ENCODE measurements at places on chromosomes 3 and 15.
A peak's percentile ranks its signal among the peaks of the same experiment; 100 is the strongest.

GRCh38 chr3:54837964-54838363, 89.9 kb downstream of the LRTM1 start:
- DNase-seq = no peak

GRCh38 chr15:71288348-71288955, 173.2 kb downstream of the THSD4 start:
- no peak for DNase-seq

- DNase-seq = peak; percentile 15
These were observed 205.9 kb downstream of the MBNL1 start for GRCh38 chr3:152474585-152474984.

- no peak for DNase-seq
These were observed 21.4 kb downstream of the ACKR2 start for GRCh38 chr3:42830437-42831320.

- peak; percentile 12 for DNase-seq
These were observed 25.4 kb downstream of the GOLGB1 start for GRCh38 chr3:121724130-121724529.

DNA sequence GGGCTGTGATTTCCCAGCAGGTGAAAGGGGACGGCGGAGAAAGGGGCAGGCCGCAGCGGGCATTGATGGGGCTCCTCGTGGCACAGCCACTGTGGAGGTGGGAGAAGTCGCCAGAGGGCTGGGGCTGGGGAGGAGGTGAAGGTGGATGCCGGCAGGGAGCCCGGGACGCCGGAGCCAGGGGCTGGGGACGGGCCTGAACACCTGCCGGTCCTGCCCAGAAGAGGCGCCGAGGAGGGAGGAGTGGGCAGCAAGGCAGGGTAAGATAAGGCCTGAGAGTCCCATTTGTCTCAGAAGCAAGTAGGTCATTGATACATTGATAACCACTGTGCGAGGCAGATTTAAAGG, 571 bp upstream of the RARRES1 start:
- DNase-seq = no peak

DNA sequence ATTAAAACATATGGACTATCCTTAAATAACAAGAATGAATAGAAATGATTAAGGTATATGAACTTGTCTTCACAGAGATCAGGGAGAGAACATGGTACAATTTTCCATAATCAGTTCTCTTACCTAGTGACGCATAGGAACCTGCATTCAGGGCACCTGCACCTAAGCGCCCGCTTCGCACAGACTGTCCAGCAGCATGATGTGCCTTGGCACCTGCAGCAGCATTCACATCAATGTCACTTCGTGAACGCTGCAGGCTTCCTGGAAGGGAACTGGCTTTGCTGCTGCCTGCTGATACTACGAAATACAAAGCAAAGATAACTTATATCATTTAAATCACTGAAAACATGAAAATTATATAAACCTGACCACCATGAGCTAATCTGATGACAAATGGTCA, 115.2 kb downstream of the CLASP2 start:
- DNase-seq = no peak

GRCh38 chr3:107100573-107100972, 276.7 kb upstream of the CCDC54 start:
- DNase-seq = no peak

GRCh38 chr3:191151653-191152052, 47.4 kb upstream of the OSTN start:
- DNase-seq = no peak

DNA sequence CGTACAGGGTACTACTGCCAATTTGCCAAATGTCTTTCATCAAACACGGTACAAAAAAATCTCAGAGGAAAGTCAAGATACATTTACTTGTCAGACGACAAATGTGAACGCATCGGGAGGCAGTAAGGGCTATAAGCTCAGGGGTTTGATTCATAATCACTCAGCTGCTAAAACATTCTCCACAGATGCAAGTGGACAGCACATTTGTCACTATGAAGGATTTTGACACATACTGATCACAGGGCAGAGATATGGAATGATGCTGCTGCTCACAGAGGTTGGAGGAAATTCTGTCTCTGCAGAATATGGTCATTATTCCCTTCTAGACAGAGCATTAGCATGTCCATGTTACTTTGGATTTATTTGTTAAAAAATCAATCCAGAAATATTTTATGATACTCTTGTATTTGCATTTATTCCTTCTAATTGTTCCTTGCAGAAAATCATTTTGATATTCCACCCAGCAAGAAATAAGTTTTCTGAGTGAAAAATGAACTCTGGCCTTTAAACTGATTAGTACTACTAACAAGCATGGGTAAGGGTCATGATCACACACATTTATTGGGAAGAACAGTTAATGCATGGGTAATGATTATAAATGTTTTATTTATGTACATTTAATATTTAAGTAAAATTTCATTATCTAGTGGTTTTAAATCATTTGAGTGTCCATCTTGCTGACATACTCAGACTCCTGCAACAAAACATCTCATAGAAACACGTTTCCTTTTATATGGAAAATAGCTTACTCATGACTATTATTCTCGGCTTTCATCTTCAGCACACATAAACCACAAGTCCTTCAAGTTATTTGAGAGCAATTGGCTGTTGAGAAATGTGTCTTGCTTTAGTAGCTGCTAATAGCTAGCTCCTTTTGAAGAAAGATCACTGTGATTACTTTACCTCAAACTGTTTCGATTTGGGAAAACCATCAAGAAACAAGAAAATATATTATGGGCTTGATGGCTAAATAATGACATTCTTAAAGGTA, 559.3 kb downstream of the MECOM start:
- DNase-seq = no peak

DNA sequence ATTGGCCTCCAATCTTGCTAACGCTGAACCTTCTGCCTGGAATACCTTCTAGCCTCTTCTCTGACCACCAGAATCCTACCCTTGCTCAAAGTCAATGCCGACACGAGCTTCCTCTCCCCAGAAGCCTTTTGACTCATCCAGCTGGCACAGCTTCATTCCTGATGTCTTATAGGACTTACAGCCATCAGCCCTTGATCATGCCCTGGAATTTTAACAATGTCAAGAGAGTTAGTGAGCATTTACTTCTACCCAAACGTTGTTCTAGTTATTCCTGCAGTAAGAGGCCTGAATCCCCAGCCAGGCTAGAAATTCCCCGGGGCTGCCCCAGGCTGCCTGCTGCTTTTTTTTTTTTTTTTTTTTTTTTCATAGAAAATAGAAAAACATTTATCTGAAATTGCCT, 3.9 kb downstream of the CYP1A2 start:
- no peak for DNase-seq

DNA sequence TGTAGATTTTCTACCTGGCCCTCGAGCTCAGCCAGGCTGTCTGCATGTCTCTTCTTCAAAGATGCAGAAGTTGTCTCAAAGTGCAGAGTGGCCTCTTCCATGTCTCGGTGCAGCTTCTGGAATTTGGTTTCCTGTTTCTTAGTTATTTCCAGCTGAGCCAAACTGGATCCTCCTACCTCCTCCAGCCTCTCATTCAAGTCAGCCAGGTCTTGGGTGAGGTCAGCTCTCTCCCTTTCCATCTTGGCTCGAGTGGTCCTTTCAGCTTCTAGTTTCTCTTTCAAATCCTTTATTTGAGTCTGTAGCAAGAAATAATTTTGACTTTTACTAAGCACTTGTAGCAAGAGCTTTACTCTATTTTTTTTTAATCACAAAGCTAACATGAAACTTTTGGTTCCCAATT, 81.8 kb downstream of the MYH15 start:
- DNase-seq = no peak

DNA sequence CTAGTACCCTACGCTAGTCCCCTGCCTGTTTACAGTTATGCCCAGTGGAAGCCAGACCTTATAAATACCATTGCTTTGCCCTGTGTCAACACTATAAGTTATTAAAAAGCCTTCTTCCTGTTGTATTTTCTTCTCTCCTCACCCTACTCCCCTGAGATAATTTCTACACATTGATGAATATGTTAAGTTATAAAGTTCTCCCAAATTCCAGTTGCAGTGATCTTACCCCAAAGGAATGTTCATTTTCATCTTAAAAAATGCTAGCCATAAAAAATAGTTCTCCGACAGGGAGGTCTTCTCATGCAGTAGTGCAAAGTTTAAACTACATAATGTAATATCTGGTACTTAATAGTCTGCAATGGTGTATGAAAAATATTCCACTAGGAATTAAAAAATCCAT, 58.6 kb downstream of the MAP2K5 start:
- DNase-seq = no peak

DNA sequence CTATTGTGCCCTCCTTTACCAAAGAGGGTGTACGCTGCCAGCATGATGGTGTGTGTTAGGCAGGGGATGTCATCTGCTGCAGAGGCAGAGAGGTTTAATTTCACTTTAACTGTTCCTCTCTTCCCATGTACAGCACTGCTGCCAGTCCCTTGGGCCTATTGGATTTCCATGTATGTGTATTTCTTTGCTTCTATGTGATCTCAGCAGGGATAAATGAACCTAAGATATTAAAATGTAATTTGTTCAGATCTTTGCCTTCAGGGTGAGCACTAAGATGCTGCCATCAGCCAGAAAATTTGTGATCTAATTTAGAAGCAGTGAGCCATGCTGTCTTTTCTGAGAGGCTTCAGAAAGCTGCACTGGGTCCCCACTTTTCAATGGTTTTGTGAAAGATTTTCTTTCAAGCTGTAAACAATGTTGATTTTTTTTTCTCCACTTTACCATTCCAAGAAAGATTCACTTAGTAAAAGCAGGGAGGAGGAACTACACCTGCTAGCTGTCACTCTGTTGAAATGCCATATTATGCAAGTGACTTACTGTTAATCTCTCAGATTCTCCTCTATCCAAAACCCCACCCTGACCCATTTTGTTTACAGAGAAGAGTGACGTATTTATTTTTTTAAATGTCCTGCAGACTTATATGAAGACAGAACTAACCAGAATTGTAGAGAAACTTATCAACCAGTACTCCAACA, 261.9 kb downstream of the TBL1XR1 start:
- DNase-seq = no peak

GRCh38 chr3:22713936-22714335, 489.2 kb upstream of the UBE2E2 start:
- DNase-seq = peak; percentile 1

GRCh38 chr3:178480795-178481194, 55.4 kb upstream of the KCNMB2 start:
- no peak for DNase-seq

All from GF-D8 (cell line).